ENCODE measurements at places on chromosomes 7 and 10. TPM values are rescaled to one million over a fixed set of nuclear protein-coding genes. Genes with fewer than 3 reads are reported as not detected.

PDCD4 gene
- total RNA-seq: 109 TPM

EN2 gene
- total RNA-seq: not detected

AKR1C8 gene
- not detected for total RNA-seq

LIPJ gene
- not detected for total RNA-seq

RSPH10B2 gene
- total RNA-seq: not detected

CTNNA3 gene
- total RNA-seq: not detected

CRCP gene
- 28.8 TPM for total RNA-seq

SFRP4 gene
- total RNA-seq: not detected

CRHR2 gene
- not detected for total RNA-seq

H2BK1 gene
- total RNA-seq: not detected

VWA2 gene
- 2.8 TPM for total RNA-seq

ADAM8 gene
- 30.5 TPM for total RNA-seq

CYP2C18 gene
- 3.2 TPM for total RNA-seq

VPS37D gene
- 2.3 TPM for total RNA-seq

GNAI1 gene
- 40.2 TPM for total RNA-seq

GHRHR gene
- total RNA-seq: not detected

TFPI2 gene
- 98.0 TPM for total RNA-seq

FAM24B gene
- 0.42 TPM for total RNA-seq

COBL gene
- total RNA-seq: 3.0 TPM

GJD4 gene
- not detected for total RNA-seq

PRSS2 gene
- total RNA-seq: not detected

SFTPA1 gene
- not detected for total RNA-seq

AIFM2 gene
- total RNA-seq: 2.5 TPM

ZNF680 gene
- 3.6 TPM for total RNA-seq

GRID1 gene
- not detected for total RNA-seq

TEX36 gene
- not detected for total RNA-seq

PTN gene
- 0.35 TPM for total RNA-seq

KIF11 gene
- 20.8 TPM for total RNA-seq

INSYN2A gene
- total RNA-seq: not detected

CLDN3 gene
- not detected for total RNA-seq

OR6B1 gene
- total RNA-seq: not detected

TBC1D12 gene
- total RNA-seq: 6.7 TPM

ADCY1 gene
- total RNA-seq: 0.07 TPM

TRIP6 gene
- total RNA-seq: 169 TPM

TMEM213 gene
- total RNA-seq: not detected

RBAK gene
- total RNA-seq: 6.6 TPM

SUN3 gene
- total RNA-seq: not detected

ATRNL1 gene
- total RNA-seq: 0.23 TPM

CCDC3 gene
- total RNA-seq: 16.6 TPM

MRC1 gene
- total RNA-seq: not detected

FAM24A gene
- not detected for total RNA-seq

EVX1 gene
- total RNA-seq: not detected

ELOVL3 gene
- 0.56 TPM for total RNA-seq

SEMA3E gene
- 0.51 TPM for total RNA-seq

TLL2 gene
- total RNA-seq: 0.09 TPM

RTKN2 gene
- 0.74 TPM for total RNA-seq

WNT8B gene
- total RNA-seq: not detected

RPEL1 gene
- not detected for total RNA-seq

TMEM140 gene
- total RNA-seq: not detected

SPOCK2 gene
- not detected for total RNA-seq
